Fibroblast of skin of abdomen (primary cell): ENCODE measurements at places on chromosomes 5 and 9.

GRCh38 chr5:1048861-1049838 lies 40.5 kb downstream of the NKD2 start:
- no peak for DNase-seq

GRCh38 chr5:42812620-42813019 lies 928 bp upstream of the SELENOP start:
- DNase-seq = no peak

DNA sequence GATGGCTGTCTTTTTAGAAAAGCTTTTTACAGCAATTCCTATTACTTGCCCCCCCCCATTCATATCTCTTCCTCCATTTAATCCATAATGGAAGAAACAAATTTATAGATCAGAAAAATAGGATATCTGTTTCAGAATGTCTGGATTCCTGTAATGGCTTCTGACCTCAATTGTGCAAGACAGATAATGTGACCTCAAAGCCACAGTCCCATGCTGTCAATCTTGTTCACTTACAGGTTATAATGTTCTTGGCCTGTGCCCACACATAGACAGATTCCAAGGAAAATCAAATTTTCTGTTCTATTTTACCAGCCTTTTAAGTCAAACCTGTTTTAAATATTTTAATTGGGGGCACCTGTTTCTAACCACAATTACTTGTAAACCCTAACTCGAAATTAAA lies 143.4 kb downstream of the ENTREP1 start:
- no peak for DNase-seq

DNA sequence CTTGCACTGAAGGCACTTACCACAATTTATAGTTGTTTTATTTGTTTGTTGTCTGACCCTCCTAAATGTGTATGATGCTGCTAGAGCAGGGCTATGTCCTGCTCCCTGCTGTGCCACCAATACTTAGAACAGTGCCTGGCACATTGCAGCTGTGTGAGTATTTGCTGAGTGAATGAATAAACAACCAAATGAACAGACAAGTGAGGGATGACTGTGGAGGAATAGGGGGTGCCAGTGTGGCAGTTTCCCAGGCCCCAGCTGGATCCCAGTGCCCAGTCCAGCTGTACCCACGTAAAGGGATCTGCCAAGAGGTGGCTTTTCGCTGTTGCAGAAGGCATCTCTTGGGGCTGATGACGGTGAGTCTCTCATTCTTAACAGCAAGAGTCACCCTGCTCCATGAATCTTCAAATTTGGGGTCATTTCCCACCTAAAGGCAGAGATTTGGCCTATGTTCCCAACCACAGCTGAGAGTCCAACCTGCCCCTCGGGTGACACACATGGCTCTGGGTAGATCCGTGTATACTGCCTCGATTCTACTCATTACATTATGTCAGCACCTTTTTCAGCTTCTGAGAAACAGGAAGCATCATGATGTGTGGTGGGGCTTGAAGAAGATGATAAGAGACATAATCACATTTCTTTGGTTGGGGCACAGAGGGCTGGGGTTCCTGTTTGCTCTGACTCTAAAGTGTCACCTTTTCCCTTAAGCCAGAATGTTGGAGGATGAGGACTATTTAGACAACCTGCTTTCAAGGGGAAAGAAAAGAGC lies 14.3 kb downstream of the IL5 start:
- DNase-seq = no peak

DNA sequence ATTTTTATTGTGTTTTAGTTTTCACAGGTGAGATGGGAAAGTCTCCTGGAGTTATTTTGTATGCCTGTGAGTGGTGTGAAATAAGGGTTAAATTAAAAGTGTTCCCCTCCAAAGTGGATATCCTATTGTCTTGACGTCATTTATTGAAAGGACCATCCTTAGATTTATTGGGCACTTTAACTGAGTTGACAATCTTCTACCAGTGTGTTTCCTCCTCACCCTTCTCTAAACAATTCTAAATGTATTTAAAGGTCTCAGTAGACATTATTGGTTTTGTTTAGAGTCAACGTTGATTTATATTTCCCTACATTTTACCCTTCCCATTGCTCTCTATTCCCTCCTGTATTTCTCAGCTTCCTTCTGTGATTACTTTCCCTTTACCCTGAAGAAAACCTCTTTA lies 40.8 kb downstream of the PRRC1 start:
- no peak for DNase-seq

DNA sequence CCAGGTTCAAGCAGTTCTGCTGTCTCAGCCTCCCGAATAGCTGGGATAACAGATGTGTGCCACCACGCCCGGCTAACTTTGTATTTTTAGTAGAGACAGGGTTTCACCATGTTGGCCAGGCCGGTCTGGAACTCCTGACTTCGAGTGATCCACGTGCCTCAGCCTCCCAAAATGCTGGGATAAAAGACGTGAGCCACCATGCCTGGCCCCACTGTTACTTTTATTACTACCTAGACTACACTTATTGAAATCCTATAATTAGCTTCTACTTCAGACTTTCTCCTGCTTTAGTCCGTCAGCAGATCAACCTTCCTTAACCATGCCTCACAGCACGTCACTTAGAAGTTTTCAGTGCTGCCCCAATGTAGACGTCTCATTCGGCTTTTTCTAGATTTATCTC lies 8.2 kb downstream of the ZBTB43 start:
- DNase-seq = no peak

- DNase-seq = peak; percentile 34
These were observed 114.1 kb upstream of the RIOK2 start for GRCh38 chr5:97297063-97297703.

DNA sequence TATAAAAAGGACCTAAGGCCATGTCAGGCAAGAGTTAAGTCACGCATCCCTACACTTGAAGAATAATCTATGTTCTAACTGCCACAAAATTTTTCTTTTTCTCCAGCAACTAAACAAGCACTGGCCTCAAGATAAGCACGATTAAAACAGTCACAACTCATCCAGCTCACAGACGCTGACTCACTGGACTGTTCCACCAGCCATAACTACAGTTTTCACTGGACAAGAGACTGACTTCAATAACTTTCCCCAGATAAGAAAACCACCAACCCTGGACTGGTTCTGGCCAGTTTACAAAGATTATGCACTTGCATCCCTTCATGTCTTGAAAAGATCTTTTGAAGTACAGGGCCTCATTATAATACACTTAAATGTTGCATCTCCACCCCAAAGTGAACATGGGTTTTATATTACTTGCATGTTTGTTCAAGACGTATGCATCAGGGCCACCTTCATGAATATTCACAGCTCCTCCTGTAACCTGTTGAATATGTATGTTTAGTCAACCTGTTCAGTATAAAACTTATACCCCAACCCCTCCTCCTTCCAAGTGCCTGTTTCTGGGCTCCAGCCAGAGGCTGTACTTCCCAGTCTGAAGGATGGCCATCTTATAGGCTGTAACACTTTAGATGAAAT lies 129.3 kb upstream of the EPB41L4A start:
- DNase-seq = peak; percentile 63

DNA sequence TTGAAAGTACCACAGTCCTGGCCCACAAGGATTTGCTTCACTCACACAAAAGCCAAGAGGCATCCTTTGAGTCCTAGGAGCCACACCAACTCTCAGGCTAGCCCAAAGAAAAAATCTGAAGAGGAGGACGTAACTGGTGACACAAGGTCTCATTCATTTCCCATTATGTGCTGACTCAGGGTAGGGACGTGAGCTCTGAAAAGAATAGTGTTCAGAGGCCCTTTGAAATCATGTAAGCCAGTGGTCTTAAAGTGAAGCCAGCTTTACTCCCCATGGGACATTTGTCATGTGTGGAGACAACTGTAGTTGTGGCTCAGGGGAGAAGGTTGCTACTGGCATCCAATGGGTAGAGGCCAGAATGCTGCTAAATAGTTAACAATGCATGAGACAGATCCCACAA lies 332.4 kb downstream of the KCTD16 start:
- DNase-seq = no peak

DNA sequence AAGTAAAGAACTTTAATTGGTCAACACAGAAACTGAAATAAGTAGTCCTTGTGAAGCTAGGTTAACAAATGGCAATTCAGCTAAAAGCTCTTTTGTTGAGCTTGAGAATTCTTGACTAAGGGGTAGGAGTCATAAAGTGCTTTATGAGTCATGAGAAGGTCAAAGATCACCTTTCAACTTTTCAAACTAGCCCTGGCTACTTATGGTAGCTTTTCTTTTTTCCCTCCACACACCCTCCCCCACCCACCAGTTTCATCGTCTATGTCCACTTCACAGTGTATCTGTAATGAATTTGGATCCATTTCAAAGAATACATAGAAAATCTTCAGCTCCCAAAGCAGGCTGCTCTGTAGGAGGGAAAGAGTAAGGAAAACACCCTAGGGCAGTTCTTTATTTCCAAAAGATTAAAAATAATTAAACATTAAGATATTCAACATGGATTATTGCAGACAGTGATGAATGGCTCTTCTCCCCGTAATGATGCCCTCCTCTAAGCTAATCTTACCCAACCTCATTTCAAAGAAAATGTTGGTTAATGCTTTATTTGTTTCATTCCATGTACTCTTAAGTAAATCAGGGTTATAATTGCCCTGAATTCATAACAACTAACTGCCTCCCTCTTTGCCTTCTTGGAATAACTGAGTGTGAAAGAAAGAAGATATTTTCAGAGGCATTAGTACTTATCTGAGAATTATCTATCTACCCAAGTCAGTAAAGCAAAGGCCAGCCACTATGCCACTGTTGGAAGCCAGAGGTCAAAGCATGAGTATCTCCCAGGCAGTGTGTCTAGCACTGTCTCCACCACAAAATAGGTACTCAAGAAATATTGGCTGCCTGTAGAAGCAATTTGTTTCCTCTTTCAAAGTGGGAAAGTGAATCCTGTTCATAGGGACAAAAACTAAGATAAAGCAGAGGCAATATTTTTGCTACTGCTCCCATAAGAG lies 290.6 kb downstream of the PIK3R1 start:
- DNase-seq = peak; percentile 18

DNA sequence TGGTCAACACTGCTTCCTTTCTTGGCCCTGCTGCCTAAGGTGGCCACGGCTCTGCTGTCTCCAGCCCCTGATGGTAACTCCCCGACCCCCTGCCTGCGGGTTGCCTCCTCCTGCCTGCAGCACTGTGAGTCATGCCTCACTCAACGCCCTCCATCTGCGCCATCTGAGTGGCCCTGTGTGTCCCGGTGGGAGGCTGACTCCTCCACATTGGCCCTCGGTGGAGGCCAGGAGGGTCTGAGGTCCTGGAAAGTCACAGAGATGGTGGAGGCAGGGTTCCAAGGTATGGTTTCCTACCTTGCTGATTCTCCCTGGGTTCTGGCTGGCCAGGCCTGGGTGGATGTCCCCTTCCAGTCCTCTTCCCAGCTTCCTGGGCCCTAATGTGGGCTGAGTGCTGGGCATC lies 64.5 kb upstream of the ADAMTS2 start:
- no peak for DNase-seq

- no peak for DNase-seq
These were observed 566.1 kb downstream of the PDE4D start for GRCh38 chr5:59327191-59327980.

DNA sequence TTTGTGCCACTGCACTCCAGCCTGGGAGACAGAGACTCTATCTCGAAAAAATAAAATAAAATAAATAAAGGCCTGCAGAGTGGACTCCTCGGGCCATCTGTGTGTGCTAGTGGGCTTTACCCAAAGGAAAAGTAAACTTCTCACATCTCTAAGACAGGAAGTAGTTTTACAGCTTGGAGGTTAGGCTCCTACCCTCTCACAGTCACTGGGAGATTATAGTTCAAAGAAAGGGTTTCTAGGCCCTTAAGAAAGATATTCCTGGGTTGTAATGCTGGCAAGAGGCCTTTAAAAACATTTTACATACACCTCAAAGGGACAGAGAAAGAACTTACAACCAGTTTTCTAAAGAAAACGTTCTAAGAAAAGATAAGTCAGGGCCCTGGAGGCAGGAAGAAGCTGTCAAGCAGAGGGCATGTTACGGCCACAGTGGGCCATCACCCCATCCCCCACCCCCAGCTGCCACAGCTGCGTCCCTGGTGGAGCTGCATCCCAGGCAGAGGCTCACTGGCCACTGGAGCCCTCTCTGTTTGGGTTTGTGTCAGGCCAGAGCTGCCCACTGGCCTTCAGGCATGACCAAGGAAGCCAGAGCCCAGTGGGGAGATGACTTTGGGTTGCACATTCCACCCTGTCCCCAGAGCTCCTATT lies 78.1 kb upstream of the CDK20 start:
- no peak for DNase-seq

GRCh38 chr5:129079496-129079895 lies 15.1 kb upstream of the ISOC1 start:
- no peak for DNase-seq

- no peak for DNase-seq
These were observed 45.9 kb upstream of the PCSK1 start for GRCh38 chr5:96478983-96479382.

DNA sequence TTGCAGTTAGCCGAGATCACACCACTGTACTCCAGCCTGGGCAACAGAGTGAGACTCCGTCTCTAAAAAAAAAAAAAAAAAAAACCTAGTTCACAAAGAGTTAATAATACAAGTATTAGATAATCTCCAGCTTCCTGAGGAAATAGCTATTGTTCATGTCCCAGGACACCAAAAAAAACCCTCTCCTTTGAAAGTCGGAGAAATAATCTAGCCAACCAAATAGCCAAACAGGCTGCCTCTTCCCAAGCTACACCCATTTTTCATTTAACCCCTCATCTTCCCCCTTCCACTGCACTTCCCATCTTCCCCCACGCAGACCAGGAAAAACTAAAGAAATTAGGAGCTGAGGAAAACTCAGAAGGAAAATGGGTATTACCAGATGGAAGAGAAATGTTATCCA lies 23.6 kb downstream of the CNOT8 start:
- DNase-seq = no peak

DNA sequence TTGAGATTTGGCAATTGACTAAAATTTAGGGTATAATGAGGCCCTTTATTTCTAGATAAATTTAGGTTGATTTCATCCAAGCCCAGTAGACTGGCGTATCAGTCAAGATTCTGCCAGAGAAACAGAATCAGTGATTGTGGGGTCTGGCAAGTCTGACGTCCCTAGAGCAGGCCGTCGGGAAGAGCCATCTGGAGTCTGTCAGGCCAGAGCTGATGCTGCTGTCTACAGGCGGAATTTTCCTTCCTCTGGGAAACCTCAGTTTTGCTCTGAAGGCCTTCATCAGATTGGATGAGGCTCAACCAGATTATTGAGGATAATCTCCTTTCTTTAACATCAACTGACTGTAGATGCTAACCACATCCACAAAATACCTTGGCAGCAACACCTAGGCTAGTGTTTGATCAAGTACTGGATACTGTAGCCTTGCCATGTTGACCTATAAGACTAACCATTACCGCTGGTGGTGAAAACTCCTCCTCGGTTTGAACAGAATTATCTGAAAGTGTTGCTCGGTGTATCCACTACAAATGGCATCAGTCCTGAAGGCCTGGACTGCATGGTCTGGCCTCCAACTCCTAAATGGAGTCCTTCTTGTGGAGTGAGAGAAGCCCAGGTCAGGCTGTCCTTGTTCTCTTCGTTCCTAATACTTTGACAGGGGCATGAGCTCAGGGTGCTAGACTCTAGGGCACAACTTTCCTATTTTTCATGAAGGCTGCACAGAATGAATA lies 83.2 kb upstream of the ANKH start:
- no peak for DNase-seq

- no peak for DNase-seq
These were observed 668.6 kb upstream of the DMAC1 start for GRCh38 chr9:8468045-8468637.

- peak; percentile 81 for DNase-seq
These were observed 65.6 kb downstream of the ANXA2R start for GRCh38 chr5:42974536-42974935.
